ENCODE measurements at places on chromosomes 11 and 22.

DNA sequence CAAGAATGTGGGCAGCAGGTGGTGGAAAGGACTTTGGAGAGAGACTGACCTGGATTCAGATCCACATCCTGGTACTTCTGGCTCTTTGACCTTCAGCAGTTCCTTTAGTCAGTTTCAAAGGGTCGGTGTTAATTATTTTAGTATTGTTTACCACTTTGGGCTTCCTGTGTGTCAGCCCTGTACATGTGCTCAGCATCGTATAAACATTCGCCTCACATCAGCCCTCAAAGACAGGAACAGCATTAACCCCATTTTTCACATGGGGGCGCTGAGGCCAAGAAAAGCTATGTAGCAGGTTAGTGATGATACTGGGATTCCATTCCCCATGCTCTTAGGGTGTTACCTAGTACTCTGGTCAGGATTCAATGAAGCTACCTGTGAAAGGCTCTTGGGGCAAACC lies 72.1 kb upstream of the YWHAH start:
- no peak for DNase-seq

GRCh38 chr22:24060375-24060788 lies 49.3 kb downstream of the CABIN1 start:
- no peak for DNase-seq

GRCh38 chr11:116122697-116123472 lies 618.7 kb upstream of the CADM1 start:
- no peak for DNase-seq

DNA sequence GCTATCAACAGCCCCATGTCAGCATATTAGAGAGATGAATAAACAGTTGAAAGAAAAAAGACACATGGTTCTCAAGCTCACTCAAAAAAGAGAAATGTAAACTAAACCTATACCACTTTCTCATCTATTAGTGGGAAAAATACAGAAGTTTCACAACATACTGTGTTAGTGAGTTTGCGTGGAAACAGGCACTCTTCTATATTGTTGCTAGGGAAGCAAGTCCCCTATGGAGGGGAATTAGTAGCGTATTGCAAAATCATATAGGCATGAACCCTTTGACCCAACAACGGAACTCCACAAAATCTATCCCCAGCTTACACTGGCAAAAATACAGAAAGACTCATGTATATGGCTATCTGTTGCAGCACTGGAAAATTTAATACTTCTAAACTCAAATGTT lies 14.2 kb upstream of the RFPL2 start:
- DNase-seq = no peak

DNA sequence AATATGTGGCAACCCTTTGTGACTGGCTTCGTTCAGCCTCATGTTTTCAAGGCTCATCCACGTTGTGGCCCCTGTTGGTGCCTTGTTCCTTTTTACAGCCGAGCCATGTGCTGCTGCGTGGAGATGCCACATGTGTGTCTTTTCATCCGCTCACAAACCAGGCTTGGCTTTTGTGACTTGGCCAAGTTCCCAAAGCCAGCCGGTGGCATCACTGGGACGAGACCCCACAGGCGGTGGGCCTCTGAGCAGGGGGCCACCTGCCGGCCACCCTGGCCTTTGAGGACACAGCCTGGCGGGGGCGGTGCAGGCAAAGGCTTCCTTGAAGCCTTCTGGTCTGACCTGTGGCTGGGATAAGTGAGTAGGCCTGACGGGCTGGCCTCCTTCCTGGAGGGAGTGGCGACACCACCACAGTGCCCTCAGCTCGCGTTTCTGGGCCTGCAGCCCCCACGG lies 10.5 kb downstream of the GRK2 start:
- no peak for DNase-seq

DNA sequence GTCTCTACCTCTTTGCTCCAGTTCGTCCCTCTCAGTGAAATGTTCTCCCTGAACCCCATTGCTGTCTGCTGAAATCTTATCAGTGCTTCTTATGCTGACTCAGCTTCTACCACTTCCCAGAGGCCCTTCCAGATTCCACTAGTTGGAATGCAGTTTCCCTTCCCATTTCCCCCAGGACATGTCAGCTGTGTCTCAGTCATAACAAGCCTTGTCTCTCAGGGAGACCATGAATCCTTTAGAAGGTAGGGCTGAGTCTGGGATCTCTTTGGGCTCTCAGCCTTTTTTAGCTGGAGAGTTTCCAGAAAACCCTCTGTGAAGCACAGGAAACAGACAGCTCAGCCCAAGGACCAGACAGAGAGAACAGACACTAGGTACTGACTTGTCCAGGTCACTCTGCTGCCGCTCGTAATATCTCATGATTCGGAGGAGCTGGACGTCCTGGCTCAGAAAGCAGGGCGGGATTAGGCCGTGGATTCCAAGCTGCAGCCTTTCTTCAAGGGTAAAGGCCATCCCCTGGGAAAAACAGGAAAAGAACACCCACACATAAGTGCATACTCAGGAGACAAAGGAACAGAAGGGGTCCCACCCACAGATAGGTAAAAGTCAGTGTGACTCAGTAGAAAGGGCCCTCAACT lies 113.0 kb downstream of the ME3 start:
- DNase-seq = no peak

GRCh38 chr11:33171251-33171650 lies 10.0 kb upstream of the CSTF3 start:
- no peak for DNase-seq

- DNase-seq = no peak
Measured at GRCh38 chr11:110251836-110252235, 44.6 kb downstream of the RDX start.
